Forelimb muscle (tissue), 1 donor: ENCODE measurements at places on chromosomes 4 and X.

- no peak for DNase-seq
Measured at GRCh38 chr4:1245481-1246051, 3.4 kb downstream of the CTBP1 start.

DNA sequence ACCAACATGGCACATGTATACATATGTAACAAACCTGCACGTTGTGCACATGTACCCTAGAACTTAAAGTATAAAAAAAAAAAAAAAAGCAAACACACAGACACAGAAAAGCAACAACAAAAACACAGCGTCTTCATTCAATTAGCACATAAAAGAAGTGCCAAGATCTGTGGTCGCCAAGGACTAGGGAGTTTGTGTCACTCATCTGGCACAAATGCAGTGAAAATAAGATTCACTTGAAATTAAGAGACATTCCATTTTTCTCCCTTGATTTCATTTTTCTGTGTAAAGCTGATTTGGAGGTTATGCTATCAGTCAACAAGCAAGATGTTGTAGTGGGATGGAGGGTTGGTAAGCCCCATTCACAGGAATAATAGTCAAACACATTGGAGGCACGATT is 115.3 kb downstream of the FAT4 start:
- no peak for DNase-seq

DNA sequence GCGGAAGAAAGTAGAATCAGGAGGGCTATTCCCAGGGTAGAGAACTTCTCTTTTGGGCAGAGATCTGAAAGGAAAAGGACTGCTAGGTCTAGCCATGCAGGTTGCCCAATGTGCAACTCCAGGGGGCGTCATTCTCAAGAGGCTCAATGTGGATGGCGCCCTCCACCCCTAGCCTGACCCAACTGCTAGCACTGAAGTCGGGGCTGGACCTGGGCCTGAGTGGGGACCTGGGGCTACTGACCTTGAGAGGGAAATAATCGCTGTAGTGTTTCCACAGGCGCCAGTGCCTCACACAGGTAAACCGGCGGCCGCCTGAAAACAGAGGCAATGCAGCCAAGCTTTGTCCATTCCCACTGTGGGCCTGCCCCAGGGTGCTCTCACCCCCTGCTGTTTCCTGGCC is 6.1 kb downstream of the AWAT2 start:
- DNase-seq = no peak

- DNase-seq = no peak
Measured at GRCh38 chr4:23818097-23818885, 71.6 kb downstream of the PPARGC1A start.

DNA sequence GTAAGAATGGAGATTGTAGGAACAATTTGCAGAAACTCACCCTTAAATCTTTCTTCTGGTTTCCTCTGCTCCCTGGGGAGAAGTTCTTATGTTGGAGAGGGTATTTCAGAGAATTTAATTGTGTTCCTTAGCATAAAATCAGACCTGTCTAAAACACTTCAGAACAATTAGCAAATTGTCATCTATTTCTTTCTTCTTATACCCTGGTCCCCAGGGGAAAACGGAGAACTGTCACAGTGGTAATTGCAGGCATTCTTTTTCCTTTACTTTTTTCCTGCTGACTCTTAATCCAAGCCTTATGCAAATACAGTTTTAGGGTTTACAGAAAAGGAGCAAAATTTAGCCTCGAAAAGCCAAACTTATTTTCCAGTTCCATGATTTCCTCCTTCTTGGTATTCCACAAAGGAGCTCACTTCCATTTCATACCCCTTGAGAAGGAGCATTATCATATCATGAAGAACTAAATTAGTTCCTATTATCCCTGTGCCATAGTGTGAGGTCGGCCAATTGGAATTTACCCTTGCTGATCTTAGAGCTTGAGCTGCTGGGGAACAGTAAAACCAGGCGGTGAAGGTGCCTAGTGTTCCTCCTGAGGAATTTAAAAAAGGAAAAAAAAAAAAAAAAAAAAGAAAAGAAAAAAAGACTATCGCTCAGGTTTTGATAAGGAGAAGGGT is 173.8 kb downstream of the IL15 start:
- no peak for DNase-seq

- no peak for DNase-seq
Measured at GRCh38 chrX:87392369-87392768, 125.2 kb upstream of the KLHL4 start.

DNA sequence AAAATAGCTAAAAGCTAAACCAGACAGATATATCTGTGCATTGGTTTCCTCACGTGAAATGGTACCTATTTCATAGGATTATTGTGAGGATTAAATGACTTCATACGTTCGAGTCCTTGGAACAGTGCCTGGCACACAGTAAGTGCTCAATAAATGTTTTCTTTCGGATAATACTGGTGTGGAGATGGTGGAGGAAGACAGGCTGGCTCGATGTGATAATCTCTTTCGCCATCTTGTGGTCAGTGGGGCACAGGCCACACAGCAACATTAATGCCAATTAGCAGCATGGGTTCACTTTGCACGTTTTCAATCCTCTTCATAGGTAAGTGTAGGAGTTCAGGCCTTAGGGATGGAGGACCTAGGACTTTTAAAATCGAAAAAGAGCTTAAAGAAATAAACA is 9.3 kb downstream of the PAGE4 start:
- DNase-seq = peak; percentile 9

DNA sequence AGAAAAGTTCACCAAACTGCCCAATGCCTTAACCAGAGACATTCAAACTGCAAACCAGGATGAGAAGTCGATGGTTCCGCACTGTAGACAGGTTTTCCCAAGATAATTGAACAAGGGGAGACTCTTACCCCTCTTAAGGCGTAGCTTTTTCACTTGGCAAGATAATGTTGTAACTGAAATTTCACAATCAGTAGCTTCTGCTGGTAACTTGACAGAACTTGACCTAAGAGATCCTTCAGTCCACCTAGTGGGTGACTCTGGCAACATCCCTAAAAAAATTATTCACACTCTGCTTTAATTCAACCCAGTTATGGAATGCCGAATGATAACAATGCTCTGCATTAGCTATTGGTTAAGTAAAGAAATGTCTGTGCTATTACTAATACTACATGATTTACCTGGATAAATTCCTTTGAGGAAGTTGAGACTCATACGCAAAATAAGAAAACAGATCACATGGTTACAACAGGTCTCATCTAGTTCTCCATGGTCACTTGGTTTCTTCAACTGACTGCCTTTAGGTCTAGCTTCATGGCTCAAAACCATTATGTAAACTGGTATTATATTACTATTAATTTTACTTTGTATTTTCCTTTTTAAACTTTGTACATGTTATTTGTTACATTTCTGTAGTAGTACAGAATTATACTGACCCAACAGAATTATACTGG is 9.1 kb downstream of the ELF2 start:
- DNase-seq = no peak

GRCh38 chrX:100299559-100299958 is 110.5 kb downstream of the PCDH19 start:
- no peak for DNase-seq

GRCh38 chrX:151984328-151984727 is 9.9 kb upstream of the GABRE start:
- no peak for DNase-seq
